Activated naive CD8-positive, alpha-beta T cell treated with anti-CD3 and anti-CD28 coated beads, Interleukin-2, amount 10 ng/mL, durations not matched to agents 7 days and 5 days (primary cell): ENCODE measurements at places on chromosomes 7 and 10.

GRCh38 chr10:75994357-75995040 lies 563.1 kb downstream of the LRMDA start:
- no peaks in the 10 kb centered on the region for H3K36me3 ChIP-seq
- no peaks in the 10 kb centered on the region for H3K27me3 ChIP-seq
- DNase-seq = no peak
- H3K4me3 ChIP-seq = no peak overlapping the region
- no peaks in the 10 kb centered on the region for H3K4me1 ChIP-seq

DNA sequence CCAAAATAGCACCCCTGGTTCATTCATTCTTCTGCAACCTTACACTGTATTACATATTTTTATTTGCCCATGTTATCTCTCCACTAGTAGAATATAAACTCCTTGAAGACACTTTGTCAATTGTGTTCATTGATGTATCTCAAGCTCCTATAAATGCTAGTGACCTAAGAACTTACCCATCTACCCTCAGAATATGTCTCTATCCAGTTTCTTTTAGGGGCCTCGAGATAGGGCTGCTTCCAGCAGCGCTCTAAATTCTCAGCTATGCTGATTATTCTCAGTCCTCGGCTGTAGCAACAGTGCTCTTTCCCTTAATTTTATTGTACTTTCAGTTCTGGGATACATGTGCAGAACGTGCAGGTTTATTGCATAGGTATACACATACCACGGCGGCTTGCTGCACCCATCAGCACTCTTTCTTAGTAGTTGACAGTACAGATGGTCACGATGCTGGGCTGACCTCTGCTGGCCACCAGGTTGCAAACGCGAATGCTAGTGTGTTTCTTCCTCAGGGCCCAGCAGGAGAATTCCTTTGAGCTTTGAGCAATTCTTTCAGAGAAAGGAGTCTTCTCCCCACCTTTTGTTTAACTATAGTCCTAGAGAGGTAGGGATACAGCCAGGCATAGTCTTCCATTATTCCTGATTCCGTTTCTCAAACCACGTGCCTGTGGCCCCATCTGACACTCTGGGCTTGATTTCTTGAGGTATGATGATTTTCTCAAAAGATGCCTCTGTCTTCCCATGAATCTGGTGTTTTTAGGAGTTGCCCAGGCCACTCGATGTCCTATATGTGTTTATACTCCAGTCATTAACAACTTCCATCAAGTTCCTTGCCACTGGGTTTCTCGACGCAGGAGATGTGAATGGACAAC lies 49.1 kb upstream of the CDC14C start:
- H3K36me3 ChIP-seq = no peaks in the 10 kb centered on the region
- H3K27ac ChIP-seq = no peak overlapping the region
- no peak overlapping the region for H3K4me3 ChIP-seq
- H3K27me3 ChIP-seq = no peaks in the 10 kb centered on the region

- peak overlapping the region; percentile 71 for H3K4me3 ChIP-seq
- peaks cover 48% of the 10 kb centered on the region for H3K4me1 ChIP-seq
- no peak overlapping the region for H3K27ac ChIP-seq
- H3K27me3 ChIP-seq = no peaks in the 10 kb centered on the region
- peaks cover 34% of the 10 kb centered on the region for H3K36me3 ChIP-seq
- DNase-seq = no peak
Observed at GRCh38 chr10:89419548-89419947, 5.2 kb downstream of the IFIT5 start.

DNA sequence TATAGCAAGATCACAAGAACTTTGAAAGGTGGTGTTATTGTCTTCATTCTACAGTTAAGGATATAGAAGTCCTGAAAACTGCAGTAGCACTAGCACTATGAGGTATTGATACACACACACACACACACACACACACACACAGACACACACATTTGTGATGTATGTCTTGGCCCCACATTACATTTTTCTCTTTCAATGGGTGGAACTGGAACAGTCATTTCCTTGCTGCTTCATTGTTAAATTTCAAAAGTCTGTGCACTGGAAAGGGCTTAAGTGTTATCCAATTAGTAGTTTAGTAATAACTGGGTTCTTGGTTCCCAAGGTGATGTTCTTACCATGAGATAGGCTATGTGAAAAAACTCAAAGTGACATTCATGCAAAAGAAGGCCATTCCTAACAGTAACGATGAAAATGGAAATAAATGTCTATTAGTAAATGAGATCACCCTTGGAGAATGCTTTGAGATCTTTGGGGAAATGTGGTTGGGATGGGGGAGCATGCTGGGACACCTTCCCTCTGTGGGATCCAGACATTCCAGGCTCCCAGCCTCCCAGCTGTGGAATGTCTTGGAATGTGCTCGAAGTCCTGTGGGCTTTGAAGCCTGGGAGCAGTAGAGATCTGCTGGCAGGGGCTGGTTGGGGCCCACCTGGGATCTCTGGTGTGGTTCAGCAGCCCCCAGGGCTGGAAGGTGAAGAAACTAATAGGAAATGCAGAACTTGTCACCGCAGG lies 37.4 kb upstream of the CALD1 start:
- H3K36me3 ChIP-seq = no peaks in the 10 kb centered on the region
- no peak overlapping the region for H3K4me3 ChIP-seq
- H3K27me3 ChIP-seq = no peaks in the 10 kb centered on the region
- no peaks in the 10 kb centered on the region for H3K4me1 ChIP-seq
- no peak overlapping the region for H3K27ac ChIP-seq

DNA sequence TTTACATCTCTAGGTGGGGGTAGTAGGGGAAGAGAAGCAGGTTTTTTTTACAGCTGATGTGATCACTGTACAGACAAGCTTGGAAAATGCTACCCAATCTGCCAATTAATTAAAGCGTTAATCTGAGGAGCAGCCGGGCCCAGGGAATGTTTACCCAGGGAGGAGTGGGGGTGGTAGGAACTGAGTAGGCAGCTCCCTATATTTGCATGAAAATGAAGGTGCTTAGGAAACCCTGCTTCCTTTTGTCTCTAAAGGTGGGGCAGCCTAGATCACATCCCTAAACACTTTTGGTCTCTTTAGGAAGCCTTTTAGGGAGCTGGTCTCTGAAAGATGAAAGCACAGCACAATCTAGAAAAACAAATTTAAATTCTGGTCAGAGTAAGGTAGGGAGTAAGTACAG lies 53.0 kb upstream of the NFKB2 start:
- DNase-seq = no peak
- peaks cover 13% of the 10 kb centered on the region for H3K36me3 ChIP-seq
- no peak overlapping the region for H3K4me3 ChIP-seq
- H3K4me1 ChIP-seq = peaks cover 2% of the 10 kb centered on the region
- no peaks in the 10 kb centered on the region for H3K27me3 ChIP-seq

DNA sequence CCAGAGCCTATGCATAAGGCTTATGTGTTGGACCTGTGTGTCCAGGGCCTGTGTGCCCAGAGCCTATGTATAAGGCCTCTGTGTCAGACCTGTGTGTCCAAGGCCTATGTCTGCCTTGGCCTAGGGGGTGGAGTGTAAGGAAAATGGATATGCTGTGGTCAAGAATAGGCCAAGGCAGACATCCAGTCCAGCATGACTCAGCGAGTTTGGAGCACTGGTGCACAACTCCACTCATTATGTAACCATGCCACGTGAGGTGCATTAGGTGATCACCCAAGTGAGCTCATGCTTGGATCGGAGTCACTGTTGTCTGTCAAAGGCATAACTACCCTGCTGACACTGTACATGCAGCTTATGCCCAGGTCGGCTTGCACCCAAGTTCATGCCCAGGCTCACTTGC lies 238.9 kb downstream of the CACNA2D1 start:
- no peak for DNase-seq
- no peaks in the 10 kb centered on the region for H3K4me1 ChIP-seq
- H3K27me3 ChIP-seq = no peaks in the 10 kb centered on the region
- H3K36me3 ChIP-seq = no peaks in the 10 kb centered on the region
